Stimulated activated CD8-positive, alpha-beta memory T cell treated with anti-CD3 and anti-CD28 coated beads, Interleukin-15, amount 100 ng/mL, for 4 hours (primary cell): ENCODE measurements at places on chromosomes 4 and X.

DNA sequence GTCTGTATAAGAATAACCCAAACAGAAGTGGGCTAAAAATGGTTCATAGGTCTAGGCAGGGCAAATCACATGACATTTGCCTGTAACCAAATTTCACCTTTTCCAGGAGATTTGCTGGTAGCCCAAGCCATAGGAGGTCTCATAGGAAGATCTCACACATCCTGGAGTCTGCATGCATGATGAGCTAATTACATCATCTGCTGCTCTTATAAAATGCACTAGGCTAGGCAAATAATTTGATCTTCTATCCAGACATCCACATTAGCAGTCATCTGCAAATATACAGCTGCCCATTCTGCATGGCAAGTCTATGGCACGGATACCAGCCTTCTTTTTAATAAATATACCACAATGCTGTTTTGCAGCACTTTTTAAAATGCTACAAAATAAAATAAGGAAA, 87.2 kb downstream of the MAPK10 start:
- DNase-seq = no peak

DNA sequence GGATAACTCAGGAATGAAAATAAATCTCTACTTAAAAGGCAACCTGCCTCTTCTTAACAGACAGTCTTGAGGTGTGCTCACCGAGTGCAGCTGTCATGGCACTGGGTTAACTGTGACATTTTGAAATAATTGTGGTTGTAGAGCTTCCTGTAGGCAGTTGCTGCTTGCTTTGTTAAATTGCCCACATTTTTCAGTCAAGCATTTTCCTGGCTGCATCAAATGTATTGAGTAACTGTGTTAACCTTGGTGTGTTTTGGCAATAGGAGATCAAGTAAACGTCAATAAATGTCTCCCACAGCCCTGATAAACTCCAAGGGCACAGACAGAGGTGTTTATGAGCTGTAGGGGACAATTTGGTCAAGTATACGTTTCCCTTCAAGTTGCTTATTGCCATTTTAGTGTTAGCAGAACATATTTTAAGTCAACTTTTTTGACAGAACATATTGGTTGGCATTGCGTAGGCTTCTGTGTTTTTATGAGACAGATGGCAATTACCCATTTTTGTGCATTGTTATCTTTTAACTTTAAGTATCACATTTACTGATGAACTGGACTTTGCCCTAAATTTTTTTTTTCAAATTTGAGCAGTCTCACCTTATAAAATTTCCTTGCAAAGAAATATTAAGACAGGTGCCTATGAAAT, 527.4 kb downstream of the C4orf33 start:
- DNase-seq = no peak

- DNase-seq = no peak
Measured at GRCh38 chr4:158134222-158134621, 38.6 kb downstream of the GASK1B start.

GRCh38 chrX:30568136-30568535, 9.4 kb downstream of the TASL start:
- DNase-seq = no peak

GRCh38 chr4:52856801-52857200, 5.3 kb upstream of the RASL11B start:
- DNase-seq = no peak

GRCh38 chr4:108830509-108831244, 67.8 kb upstream of the ETNPPL start:
- no peak for DNase-seq

GRCh38 chr4:26141051-26141721, 179.6 kb upstream of the RBPJ start:
- DNase-seq = no peak

GRCh38 chrX:43949669-43950068, 23.5 kb downstream of the NDP start:
- DNase-seq = no peak

GRCh38 chr4:171221181-171221580, 592.0 kb upstream of the GALNTL6 start:
- DNase-seq = no peak

DNA sequence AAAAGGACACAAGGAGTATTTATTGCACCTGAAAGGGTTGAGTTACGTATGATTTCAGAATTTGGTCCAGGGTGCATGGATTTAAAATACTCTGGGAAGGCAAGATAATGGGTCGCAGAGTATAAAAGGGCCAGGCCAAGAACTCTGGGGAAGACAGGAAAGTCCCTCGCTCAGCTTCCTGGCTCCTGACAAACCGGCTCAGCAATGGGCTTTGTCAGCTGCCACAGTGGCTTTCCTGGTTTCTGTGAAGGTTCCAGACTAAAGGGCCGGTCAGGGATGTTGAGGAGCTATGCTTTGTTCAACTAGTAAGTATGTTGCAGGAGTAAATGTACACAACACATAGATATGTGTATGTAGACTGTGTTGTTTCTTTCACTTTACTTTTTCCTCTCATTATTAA, 154.4 kb upstream of the ETNPPL start:
- DNase-seq = no peak

DNA sequence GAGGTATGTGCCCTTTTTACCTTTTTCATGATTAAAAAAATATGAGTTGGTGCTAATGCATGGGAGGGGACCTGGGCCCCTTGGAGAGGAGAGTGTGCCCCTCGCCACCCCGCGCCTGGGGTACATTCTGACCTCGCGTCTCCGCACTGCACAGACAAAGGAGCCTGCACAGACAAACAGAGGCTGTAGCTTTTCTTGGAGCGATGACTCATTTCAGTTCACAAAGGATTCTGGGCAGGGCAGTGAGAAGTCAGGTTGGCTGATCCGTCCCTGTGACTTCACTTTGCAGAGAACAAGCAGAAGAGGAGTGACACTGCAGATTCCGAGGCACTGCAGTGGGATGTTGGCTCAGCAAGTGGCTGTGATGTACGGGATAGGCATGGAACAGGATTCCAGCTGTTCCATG, 82.9 kb downstream of the STOX2 start:
- no peak for DNase-seq

DNA sequence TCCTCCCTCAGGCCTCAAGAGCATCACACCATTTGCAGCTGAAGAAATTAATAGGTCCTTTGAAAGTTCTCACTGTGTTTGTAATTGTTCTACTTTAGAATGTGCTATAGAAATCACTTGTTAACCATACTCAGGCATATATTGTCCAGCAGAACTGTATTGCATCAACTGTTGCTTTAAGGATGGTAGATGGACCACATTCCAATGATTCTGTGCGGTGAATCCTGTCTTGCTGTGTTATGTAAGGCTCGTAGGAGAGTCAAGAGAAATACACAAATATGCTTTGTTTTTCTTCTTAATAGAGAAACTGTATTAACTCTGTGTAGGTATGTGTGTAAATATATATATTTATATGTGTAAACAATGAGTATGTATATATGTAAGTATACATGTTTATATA, 6.3 kb upstream of the ADGRA3 start:
- no peak for DNase-seq

DNA sequence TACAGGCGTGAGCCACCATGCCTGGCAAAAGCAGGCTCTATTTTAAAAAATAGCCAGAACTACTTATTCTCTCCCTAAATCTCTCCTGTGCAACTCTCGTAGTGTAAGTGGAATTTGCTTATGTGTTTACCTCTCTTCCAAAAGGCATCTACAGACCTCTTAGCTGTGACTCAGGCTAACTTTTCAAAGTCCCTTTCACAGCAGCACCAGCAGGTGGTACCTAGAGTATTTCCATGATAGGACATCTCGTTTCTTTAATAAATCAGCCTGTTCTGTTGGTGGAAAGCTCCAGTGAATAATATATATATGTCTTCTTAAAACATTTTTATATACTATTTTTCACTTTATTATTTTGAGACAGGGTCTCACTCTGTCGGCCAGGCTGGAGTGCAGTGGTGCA, 89.0 kb downstream of the NSUN7 start:
- DNase-seq = no peak

DNA sequence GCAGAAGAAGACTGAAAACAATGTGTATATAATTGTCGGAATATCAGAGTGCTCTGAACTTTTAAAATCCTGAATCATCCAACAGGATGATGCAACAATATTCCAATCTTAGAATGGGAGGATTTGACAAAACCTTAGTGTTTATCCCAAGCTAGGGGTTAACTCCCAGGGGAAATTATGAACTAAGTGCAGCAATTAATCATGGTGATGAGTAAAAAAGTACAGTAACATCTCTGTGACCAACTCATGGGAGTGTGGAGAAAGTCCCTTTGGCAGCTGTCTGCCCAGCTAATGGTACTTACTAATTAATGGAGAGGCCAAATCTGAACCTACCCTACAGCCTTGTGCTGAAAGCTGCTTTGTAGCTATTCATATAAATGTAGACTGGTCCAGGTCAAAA, 257.6 kb upstream of the DDX53 start:
- no peak for DNase-seq

DNA sequence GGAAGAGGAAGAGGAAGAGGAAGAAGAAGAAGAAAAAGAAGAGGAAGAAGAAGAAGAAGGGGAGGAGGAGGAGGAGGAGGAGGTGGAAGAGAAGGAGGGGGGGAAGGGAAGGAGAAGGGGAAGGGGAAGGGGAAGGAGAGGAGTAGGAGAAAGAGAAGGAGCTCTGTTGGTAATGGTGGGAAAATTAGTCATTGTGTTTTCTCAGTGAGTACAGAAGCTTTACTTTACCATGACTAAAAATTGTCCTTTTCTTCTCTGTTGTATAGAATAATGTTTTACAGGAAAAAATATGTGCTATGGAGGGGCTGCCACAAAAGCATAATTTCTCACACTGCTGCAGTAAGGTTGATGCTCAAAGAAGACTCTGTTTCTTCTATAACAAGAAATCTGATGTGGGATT, 4.1 kb downstream of the AFM start:
- DNase-seq = no peak

DNA sequence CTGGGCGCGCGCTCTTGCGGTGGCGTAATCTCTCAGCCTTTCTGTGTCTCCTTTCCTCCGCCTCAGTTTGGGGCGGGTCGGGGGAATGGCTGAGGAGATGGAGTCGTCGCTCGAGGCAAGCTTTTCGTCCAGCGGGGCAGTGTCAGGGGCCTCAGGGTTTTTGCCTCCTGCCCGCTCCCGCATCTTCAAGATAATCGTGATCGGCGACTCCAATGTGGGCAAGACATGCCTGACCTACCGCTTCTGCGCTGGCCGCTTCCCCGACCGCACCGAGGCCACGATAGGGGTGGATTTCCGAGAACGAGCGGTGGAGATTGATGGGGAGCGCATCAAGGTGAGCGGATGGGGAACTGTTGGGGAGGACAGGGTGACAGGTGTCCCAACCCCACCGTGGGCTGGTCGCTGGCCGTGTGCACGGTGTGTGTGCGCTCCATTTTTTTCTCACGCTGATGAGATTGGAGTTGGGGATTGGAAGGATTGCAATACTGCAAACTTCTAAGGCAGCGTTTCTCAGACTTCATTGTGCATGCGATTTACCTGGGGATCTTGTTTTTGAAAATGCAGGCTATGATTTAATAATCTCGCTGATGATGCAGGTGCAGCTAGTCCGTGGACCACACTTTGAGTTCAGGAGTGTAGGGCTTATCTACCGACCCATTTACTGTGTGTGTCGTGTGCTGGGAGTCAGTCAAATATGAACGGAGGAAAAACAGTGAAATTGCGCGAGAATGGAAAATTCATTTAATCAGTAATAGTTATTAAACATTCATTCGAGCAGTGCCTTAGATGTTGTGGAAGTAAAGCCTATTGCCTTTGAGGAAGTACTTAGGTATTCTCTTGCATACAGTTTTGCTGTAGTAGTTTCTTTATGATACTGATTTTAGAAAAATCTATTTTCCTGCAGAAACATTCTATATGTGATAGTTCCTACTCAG, at the start of gene RAB33B:
RAB33B (plus strand) TSS at position 11 of the 935 bp plus-strand sequence; CDS start at position 86, 75 bp downstream.
- DNase-seq = no peak

DNA sequence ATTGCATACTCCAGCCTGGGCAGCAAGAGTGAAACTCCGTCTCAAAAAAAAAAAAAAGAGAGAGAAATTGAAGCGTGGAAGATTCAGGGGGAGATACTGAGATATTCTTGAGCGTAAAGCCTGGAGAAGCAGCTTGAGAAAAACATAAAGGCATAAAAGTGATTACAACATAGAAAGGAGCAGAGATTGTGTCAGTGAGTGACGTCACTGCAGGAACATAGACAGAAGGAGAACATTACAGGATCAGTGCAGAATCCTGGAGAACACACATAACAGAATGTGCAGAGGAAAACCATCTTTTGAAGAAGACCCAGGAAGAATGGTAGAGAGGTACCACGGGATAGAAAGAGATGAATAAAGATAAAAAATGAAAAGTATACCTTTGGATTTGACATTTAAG, 147.0 kb downstream of the APBB2 start:
- no peak for DNase-seq

- no peak for DNase-seq
Measured at GRCh38 chrX:14932136-14932535, 58.9 kb downstream of the MOSPD2 start.

GRCh38 chr4:115343171-115343570, 229.8 kb upstream of the NDST4 start:
- DNase-seq = no peak

DNA sequence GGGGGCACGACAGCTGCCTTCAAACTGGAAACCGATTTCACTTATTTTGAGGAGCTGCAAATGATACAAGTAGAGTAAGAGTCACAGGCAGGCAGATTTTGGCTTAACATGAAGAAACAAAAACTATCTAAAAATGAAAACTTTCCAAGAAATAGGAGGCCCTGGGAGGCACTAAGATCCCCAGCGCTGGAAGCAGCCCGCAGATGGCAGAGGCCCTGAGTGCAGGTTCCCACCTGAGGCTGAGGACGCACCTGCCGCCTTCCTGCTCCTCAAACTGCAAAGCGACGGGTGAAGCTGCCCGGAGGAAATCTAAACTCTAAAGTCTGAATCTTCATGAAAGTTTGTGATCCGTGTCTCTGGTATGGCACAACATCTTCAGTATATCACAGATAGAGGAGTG, 138.7 kb downstream of the AFAP1 start:
- DNase-seq = no peak

DNA sequence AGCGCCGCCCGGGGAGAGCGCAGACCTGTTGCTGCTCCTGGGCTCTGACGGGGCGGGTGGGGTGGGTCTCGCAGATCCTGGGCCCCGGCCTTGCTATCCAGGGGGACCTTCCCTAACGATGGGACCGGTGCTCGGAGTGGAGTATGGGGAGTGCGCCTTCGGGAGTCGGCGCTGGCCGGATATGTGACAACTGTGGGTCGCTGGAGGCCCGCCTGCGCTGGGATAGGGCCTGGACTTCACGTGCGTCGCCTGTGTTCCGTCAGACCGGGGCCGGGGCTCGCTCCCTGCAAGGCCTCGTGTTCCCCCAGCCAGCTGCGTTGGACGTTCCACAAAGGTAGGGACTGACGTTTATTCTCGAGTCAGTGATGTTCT, 1.3 kb downstream of the TBL1X start:
- no peak for DNase-seq

DNA sequence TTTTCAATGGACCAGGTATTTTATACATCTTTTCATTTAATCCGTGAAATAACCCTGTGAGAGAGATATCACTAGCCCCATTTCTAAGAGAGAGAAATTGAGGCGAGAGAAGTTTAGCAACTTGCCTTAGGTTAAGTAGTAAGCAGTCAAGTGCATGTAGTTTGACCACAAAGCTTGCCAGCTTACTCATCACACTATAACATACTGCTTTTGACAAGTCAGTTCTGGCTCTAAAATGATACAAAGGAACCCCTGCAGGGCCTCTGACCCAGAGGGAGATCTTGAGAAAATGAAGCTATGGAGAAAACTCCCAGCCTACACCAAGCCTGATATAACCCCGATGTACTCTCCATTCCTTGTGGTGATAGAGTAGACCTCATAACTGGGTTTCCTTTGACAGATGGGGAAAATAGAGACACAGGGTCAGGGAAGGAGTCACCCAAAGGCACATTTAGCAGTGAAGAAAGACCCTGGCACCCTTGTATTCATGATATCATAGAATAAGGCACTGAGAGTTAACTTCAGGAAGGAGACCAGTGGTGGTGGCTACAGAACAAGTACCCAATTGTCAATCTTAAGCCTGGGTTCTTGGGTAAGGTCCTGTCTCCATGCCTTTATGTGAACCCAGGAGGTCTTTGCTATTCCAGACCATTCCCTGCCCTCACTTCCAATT, 60.2 kb upstream of the MSN start:
- no peak for DNase-seq
